ENCODE measurements at places on chromosomes 2 and 18. TPM values are rescaled to one million over a fixed set of nuclear protein-coding genes. Genes with fewer than 3 reads are reported as not detected.

Gene PFN4
- not detected for polyA plus RNA-seq

Gene MTCL1
- polyA plus RNA-seq = 11.3 TPM

Gene SLC11A1
- 0.31 TPM for polyA plus RNA-seq

Gene ATP5MC3
- 557 TPM for polyA plus RNA-seq

Gene ALLC
- not detected for polyA plus RNA-seq

Gene HADHB
- polyA plus RNA-seq = 41.1 TPM

Gene ASAP2
- 3.2 TPM for polyA plus RNA-seq

Gene SLC9A4
- not detected for polyA plus RNA-seq

Gene IL36B
- polyA plus RNA-seq = not detected

Gene ZSWIM2
- not detected for polyA plus RNA-seq

Gene KDM3A
- 7.4 TPM for polyA plus RNA-seq

Gene ICA1L
- 1.6 TPM for polyA plus RNA-seq

Gene IL37
- not detected for polyA plus RNA-seq

Gene C18orf63
- not detected for polyA plus RNA-seq

Gene MZT2A
- polyA plus RNA-seq = 141 TPM

Gene CD8A
- polyA plus RNA-seq = 0.12 TPM

Gene SOX11
- polyA plus RNA-seq = 33.2 TPM

Gene SIX2
- polyA plus RNA-seq = 1.1 TPM

Gene DSC2
- 7.9 TPM for polyA plus RNA-seq

Gene CFC1B
- polyA plus RNA-seq = not detected

Gene ADD2
- polyA plus RNA-seq = 34.6 TPM

Gene PDE11A
- 0.02 TPM for polyA plus RNA-seq

Gene XDH
- polyA plus RNA-seq = 0.55 TPM

Gene CASP8
- 2.3 TPM for polyA plus RNA-seq

Gene POTEF
- polyA plus RNA-seq = 1.0 TPM

Gene REG3G
- polyA plus RNA-seq = not detected

Gene DSC1
- polyA plus RNA-seq = not detected

Gene C1QL2
- polyA plus RNA-seq = 0.87 TPM

Gene CCDC148
- 1.3 TPM for polyA plus RNA-seq

Gene NGEF
- polyA plus RNA-seq = 1.8 TPM

Gene SLC8A1
- polyA plus RNA-seq = 2.5 TPM

Gene MRPL30
- 53.7 TPM for polyA plus RNA-seq

Gene GCKR
- polyA plus RNA-seq = not detected

Gene MEP1B
- polyA plus RNA-seq = not detected

Gene DSC3
- polyA plus RNA-seq = 0.52 TPM

Gene NETO1
- polyA plus RNA-seq = 13.0 TPM

Gene ADAM23
- 11.8 TPM for polyA plus RNA-seq

Gene RAB12
- polyA plus RNA-seq = 16.7 TPM

Gene ANKRD30BL
- 0.26 TPM for polyA plus RNA-seq

Gene RELCH
- polyA plus RNA-seq = 8.8 TPM

Gene MPP4
- polyA plus RNA-seq = 0.09 TPM

Gene UGT1A8
- polyA plus RNA-seq = not detected

Gene TMEM169
- polyA plus RNA-seq = 1.4 TPM

Gene IL1RL1
- polyA plus RNA-seq = not detected

Gene CCDC68
- polyA plus RNA-seq = 2.0 TPM

Gene UGT1A5
- not detected for polyA plus RNA-seq
